Right hindlimb (tissue), 1 donor: ENCODE measurements at places on chromosomes 16 and 17.
A peak's percentile ranks its signal among the peaks of the same experiment; 100 is the strongest.

DNA sequence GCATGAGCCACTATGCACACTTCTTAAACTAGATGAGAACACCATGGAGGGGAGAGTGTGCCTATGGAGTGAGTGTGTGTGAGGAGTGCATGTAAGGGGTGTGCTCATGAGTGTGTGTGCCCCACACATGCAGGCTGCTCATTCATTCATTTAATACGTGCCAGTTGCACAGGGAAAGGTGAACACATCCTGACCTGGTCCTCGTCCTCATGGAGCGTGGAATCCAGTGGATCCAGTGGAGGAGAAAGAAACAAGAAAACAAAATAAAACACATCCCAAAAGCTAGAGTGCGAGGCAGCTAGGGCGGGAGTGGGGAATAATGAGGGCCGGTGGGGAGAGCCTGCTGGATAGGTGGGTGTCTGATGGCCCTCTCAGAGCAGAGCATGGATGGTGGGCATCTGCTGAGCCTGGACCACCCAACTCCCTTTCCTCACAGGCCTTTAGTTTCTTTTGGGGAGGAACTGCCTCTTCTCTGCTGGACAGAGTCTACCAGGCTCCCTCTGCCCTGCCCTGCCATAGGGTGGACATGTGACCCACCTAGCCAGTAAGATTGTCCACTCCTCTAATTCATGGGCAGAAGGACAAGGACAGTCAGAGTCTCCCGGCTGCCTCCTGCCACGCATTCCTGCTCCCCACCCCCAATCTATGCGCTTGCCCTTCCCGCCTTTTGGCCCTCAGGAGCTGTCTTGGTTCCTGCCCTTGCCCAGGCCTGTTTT, 204.3 kb downstream of the RAB11FIP4 start:
- no peak for DNase-seq

DNA sequence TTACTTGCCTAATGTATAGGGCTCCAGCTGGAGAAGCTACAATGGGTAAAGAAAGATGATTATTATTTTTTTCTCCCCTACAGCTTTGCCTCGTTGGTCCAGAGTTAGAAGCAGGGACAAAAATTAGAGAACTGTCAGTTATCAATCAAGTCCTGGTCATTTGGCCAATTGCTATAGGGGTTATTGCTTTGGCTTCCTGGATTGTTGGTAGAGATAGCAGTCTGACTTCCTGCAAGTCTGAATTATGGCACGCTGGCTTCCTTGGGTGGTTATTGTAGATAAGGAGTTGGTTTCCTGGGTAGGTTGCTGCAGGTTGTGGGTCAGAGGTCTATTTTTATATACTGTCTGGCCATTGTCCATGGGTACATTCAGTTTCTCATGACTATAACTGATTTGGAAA, 84.7 kb upstream of the ELAC2 start:
- DNase-seq: no peak

DNA sequence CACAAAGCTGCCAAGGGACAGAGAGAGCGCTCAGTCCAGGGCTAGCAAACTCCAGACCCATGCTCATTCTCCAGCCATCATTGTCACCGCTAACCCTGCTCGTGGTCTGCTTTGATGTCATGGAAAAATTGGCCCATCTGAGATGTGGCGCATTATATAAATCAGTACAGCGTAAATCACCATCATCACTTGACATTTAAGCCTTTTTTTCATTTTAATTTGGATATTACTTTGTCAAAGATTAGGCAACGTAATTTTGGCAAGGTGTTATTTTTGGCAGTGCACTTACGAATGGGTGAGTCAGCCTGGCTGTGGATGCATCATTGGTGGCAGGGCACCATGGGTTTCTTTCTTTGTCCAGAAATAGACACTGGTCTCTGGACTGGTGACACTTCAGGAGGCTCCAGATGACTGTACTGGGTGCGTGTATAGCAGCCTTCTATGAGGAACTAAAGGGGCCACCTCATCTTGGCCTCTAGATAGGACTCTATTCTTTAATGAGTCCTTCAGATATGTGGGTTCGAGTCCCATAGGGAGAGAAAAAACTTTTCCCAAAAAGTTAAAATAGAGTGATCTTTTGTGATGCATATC, 166.3 kb downstream of the MSI2 start:
- no peak for DNase-seq

DNA sequence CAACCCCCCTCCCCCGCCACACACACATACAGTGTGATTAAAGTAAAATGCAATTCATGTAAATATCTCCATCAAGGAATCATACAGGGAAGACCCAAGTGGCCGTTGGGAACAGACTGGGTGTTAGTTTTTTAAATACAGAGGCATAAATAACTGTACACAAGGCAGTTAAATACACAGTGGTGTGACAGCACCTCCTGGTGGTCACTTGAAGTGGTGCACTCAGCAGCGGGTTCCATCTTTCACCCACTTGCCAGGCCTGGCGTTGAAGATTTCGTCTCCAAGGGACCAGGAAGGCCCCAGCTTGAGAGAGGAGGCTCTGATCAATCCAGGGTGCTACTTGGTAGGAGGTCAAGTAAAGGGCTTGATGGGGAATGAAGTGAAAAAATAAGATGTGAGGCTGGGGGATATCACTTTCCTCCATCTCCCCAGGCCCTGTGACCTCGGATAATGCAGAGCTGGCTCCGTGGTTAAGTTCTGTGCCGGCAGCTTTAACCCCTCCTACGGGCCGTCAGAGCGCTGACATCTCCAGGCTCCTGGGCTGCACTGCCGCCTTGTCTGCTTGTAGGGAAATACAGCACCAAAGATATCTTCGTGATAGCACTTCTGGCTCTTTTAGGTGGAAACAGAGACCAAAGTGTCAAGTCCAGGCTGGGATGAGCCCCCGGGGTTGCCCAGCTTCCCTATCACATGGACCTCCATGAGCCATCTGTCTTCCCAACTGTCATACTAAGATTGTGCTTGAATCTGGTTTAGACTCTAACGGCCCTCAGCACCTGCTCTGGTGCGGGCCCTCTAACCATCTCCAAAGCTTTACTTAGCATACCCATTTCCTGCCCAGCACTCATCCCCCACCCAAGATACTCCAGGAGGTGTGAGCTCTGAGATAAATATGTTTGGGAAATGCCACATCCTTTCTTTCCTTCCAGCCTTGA, 20.7 kb downstream of the LGALS9 start:
- DNase-seq: peak; percentile 51

DNA sequence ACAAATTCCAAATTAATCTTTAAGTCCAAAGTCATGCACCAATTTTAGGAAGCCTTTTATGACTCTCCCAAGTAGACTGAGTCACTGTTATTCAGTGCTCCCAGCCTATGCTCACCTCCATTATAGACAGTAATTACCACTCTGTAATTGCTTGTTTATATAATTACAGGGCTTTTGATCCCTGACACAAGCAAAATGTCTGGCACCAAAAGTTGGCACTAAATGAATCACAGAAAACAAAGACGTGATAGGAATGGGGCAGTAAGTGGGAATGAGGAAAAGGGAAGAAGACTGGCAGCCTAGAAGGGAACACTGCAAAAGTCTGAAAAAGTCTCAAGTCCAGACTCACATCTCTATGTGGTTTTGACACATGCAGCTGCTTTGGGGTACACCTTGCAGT, 94.1 kb downstream of the SLC39A11 start:
- no peak for DNase-seq

GRCh38 chr16:89922477-89922883, 662 bp upstream of the TUBB3 start:
- DNase-seq: peak; percentile 83

DNA sequence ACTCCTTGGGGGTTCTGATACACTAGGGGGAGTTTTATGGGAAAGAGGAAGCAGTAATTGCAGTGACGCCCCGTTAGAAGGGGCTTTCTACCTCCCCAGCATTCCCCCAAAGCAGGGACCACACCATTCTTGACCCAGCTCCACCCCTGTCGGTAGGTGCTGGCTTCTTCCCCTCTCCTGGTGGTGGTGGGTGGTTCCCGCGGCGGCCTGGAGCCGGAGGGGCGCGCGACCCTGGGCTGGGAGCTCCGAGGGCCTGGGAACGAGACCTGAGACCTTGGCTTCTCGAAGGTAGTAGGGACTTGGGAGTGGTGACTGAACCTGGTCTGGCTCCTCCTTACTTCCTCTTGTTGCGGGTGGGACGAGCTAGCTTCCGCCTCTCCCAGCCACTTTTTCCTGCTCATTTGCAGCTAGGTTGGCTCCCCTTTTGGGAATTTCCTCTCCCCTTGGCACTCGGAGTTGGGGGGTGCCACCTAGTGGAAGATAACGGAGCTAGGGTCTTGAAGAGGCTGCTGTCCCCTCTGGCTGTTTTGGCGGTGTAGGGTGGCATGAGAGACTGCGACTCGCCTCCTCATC, 438 bp downstream of the GRN start:
- DNase-seq: peak; percentile 65

- no peak for DNase-seq
These were observed 3.6 kb downstream of the RNF43 start for GRCh38 chr17:58413684-58414083.

GRCh38 chr17:12021623-12022140, 1.0 kb downstream of the MAP2K4 start:
- DNase-seq: no peak

DNA sequence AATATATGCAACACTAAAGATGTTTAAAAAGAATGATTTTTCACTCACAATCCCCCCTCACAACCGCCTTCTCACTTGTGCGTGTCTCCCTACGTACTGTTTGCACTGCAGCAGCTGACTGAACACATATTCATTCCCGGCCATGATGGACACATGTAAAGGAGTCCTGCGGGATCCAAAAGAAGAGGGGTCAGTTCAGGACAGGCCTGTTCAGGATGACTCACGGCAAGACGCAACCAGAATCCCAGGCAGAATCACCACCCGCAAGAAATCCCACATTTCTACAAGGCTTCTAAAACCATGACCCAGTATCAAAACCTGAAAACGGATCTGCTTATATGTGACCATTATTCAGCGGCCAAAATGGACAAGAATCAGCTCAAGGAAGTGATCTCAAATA, 52.3 kb downstream of the CYB5D2 start:
- DNase-seq: no peak
